Tibial artery (tissue), 4 donors: ENCODE measurements at places on chromosomes 4 and X.
A peak's percentile ranks its signal among the peaks of the same experiment; 100 is the strongest.

DNA sequence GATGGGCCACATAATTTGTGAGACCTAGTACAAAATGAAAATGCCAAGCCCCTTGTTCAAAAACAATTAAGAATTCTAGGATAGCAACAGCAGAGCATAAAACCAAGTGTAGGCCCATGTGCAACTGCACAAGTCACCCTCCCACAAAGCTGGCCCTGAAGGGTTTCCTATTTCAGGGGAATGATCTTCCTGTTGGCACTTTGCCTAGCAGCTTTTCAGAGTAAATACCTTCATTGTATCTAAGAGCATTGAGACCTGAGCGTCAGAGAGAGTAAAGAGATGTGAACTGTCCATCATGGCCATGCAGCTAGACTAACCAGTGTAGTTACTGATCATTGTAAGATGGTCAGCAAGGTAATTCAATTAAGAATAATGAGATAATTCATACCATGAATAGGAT, 113.6 kb downstream of the CNKSR2 start:
- no peak for DNase-seq

GRCh38 chr4:19739101-19739651, 512.5 kb upstream of the SLIT2 start:
- no peak for DNase-seq

- DNase-seq = no peak
These were observed 34.5 kb downstream of the ELF4 start for GRCh38 chrX:130075777-130076176.

DNA sequence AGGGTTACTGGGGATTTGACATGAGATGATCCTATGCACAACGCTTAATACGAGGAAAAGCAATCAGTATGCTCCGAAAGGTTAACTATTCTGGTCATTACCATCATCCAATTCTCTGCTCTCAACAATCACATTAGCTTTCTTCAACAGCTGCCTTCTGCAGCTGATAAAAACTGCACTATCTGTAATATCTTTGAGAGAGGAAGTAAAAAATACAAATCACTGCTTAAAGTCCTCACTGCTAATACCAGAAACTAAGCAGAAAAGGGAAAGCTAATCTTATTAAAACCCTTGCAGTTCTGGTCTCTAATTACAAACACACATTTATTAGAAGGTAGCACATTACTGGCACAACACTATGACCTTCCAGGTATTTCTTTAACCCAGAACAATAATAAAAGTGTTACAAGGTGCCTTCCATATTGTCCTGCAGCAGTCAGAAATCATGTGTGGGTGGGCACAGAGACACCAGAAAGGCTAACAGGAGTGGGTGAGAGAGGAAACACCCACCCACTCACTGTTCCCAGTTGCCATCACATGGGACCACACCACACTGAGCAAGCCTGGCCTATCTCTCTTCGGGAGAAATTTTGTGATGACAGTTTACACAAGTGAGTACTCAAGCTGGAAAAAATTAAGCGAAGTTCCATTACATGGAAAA, 71.0 kb downstream of the RELL1 start:
- no peak for DNase-seq

- no peak for DNase-seq
These were observed 1.1 kb upstream of the USP38 start for GRCh38 chr4:143183513-143184216.

- no peak for DNase-seq
These were observed 14.7 kb downstream of the WDR44 start for GRCh38 chrX:118360429-118361125.

- no peak for DNase-seq
These were observed 71.1 kb downstream of the DCLK2 start for GRCh38 chr4:150149381-150149780.

DNA sequence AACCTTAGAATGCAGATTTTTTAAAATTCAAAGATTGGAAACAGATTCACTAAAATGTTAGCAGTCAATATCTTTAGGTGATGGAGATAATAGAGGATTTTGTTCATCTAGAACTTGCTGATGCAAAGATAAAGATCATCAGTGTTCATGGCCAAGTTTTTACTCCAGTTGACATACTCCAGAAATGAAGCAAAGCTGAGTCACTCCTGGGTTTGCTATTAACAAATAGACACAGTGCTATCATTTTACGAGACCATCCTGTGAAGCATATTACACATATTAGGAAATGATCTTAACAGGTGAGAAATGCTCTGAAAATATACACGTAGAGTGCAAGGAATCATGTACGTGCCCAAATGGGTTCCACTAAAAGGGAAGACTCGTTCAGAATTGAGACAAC, 170.6 kb upstream of the FAM9B start:
- DNase-seq = no peak

DNA sequence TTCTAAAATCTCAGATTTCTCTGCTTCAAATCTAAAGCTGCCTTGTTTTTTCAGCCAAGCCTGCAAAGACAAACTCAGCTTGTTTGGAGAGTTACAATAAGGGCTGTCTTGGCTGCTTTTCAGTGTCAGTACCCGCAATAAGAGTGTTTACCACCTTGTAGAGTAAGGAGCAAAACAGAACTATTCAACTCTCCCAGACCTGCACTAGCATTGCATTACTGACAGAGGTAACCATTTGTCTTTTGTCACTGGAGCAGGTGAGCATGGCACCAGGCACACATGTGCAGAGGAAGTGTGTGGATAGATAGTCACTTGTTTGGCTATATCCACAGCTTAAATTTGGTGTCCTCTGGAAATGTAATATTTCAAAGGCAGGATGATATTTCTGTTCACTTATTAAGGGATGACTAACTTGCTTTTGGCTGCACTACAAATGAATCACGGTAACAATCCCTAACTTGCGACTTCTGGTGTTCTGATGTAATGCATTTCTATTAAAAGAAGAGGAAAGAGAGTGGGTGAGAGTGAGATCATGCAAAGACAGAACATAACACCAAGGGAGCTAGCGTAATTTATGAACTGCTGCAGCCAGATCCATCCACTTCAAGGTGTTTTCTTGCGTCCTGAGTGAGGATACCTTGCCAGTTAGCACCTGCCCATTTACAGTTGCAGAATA, 38.6 kb downstream of the PTCHD1 start:
- no peak for DNase-seq

DNA sequence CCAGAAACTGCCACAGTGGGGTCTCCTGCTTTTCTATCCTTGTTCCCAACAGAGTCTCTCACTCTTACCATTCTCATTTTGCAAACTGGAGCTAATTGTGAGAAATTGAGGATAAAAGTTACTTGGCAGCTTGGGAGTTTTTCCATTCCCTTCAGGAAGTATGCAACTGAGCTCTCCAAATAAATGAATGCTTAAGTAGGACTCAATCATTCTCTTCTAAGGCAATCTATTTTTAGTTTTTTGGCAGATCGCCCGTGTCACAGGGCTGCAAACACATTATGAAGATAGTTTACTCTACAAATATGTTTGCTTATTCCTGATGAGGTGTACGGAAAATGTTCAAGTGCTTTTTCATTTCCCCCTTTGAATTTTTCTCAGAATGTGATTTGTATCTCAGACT, 5.3 kb downstream of the ASB11 start:
- DNase-seq = peak; percentile 57

GRCh38 chr4:110106931-110107296, 91.5 kb downstream of the ELOVL6 start:
- no peak for DNase-seq

DNA sequence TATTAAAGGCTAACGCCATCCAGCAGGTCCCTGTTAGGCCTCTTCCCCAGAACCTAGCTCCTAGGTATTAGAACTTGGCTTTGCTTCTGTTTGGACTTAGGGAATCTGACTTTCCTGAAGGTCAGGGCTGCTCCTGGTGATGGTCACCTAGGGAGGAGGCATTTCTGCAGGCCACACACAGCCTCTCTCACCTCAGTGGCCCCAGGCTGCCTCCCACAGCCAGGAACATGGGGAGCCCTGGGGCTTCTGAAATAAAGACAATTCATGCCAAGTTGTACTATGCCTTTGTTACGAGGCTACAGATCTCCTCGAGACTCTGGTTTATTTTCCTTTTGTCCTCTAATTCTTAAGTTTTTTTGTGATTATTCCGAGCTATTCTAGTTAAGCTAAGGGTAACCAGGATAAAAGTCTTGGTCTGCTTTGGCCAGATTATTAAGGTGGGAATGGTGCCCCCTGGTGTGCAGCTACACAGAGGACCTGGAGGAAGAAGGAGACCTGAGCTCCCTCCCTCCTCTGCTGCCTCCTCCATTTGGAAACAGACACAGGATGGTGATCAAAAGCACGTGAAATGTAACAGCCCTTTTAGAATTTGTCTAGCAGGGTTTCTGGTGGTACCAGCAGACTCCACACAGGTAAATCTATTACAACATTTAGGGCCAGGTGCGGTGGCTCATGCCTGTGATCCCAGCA, 131.0 kb downstream of the DCLK2 start:
- peak; percentile 71 for DNase-seq

- no peak for DNase-seq
These were observed 97.3 kb upstream of the DDIT4L start for GRCh38 chr4:100287534-100287933.

GRCh38 chr4:101254776-101255175, 92.5 kb downstream of the PPP3CA start:
- no peak for DNase-seq
